Neural progenitor cell (in vitro differentiated cells): ENCODE measurements at places on chromosomes 3 and 15. TPM values are rescaled to one million over a fixed set of nuclear protein-coding genes. Genes with fewer than 3 reads are reported as not detected.

The BUB1B gene
- total RNA-seq: 129 and 167 TPM in 2 replicates

The SUCNR1 gene
- total RNA-seq: not detected in 2 replicates

- peak; percentile 55 for DNase-seq
- H3K4me3 ChIP-seq: no peak overlapping the region
- H3K36me3 ChIP-seq: no peaks in the 10 kb centered on the region
- H3K4me1 ChIP-seq: peaks cover 15% of the 10 kb centered on the region
Observed at GRCh38 chr15:31004220-31004733, 12.8 kb upstream of the MTMR10 start.

DNA sequence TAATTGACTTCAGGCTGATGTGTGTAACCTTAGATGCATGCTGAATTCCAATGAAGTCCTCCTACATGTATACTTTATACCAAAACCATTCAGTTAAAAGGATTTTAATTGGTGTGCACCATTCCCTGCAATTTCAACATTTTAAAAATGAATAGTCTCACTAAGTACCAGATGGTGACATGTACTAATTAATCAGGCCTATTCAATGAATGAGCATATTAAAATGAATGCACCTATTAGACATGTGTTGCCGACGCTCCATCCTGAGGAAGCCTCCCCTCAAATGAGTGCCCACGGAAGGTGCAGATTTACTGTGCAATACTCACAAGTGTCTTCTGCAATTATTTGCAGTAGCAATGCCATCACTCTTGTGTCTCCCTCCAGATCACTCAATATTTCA lies 124.7 kb upstream of the TSPAN3 start:
- no peaks in the 10 kb centered on the region for H3K4me1 ChIP-seq
- H3K36me3 ChIP-seq: no peaks in the 10 kb centered on the region
- H3K4me3 ChIP-seq: no peak overlapping the region
- DNase-seq: no peak
- H3K27me3 ChIP-seq: no peaks in the 10 kb centered on the region

GRCh38 chr3:4748127-4748526 lies 231.1 kb upstream of the BHLHE40 start:
- no peak overlapping the region for H3K4me3 ChIP-seq
- no peak overlapping the region for H3K27ac ChIP-seq
- no peaks in the 10 kb centered on the region for H3K27me3 ChIP-seq
- no peak for DNase-seq
- no peaks in the 10 kb centered on the region for H3K36me3 ChIP-seq

- no peaks in the 10 kb centered on the region for H3K36me3 ChIP-seq
- H3K4me1 ChIP-seq: no peaks in the 10 kb centered on the region
- peak; percentile 72 for DNase-seq
- no peak overlapping the region for H3K27ac ChIP-seq
Observed at GRCh38 chr15:66923438-66923881, 141.9 kb upstream of the SMAD3 start.

- H3K27me3 ChIP-seq: no peaks in the 10 kb centered on the region
- DNase-seq: no peak
- H3K4me1 ChIP-seq: peaks cover 8% of the 10 kb centered on the region
- H3K36me3 ChIP-seq: no peaks in the 10 kb centered on the region
- no peak overlapping the region for H3K4me3 ChIP-seq
Observed at GRCh38 chr3:106683953-106684620, 693.2 kb upstream of the CCDC54 start.

GRCh38 chr15:62362608-62363007 lies 197.5 kb upstream of the C2CD4B start:
- DNase-seq: no peak
- H3K4me3 ChIP-seq: no peak overlapping the region
- H3K27me3 ChIP-seq: no peaks in the 10 kb centered on the region
- H3K36me3 ChIP-seq: no peaks in the 10 kb centered on the region
- H3K4me1 ChIP-seq: no peaks in the 10 kb centered on the region

DNA sequence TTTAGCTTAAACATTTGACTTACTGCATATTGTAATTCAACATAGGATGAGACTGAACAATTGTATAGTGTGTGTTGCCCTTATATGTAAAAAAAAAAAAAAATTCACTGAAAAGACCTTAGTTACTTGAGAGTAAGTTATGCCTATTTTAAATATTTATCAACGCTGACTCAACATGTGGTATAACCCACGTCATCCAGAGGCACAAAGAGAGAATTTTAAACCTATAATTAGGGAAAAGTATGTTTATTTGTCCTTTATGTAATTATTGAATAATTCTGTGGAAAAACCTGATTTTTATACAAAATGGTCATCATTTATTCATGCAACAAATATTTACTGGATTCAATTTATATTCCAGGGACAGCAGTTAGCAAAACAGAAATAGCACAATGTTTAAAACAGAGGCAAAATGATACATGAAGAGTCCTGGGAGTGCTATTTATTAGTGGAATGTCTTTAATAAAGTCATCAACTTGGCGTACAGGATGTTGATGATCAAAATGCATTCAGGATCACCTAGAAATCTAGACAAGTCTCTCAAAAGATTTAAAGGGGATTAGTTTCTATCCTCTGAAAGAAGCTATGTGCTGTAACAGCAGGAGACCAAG lies 223.7 kb downstream of the PCCB start:
- peaks cover 16% of the 10 kb centered on the region for H3K36me3 ChIP-seq
- H3K27me3 ChIP-seq: no peaks in the 10 kb centered on the region
- no peak overlapping the region for H3K4me3 ChIP-seq
